B cell (primary cell): ENCODE measurements at places on chromosomes 2 and 18. TPM values are rescaled to one million over a fixed set of nuclear protein-coding genes. Genes with fewer than 3 reads are reported as not detected.

GRCh38 chr2:76985387-76986136 is 536.6 kb downstream of the LRRTM4 start:
- H3K4me1 ChIP-seq, result no peaks in the 10 kb centered on the region
- no peaks in the 10 kb centered on the region for H3K36me3 ChIP-seq
- no peak overlapping the region for H3K4me3 ChIP-seq
- H3K27ac ChIP-seq, result no peak overlapping the region
- no peak for DNase-seq

The MC4R gene
- total RNA-seq, result not detected in 2 replicates

The RGPD3 gene
- 0.37 and 0.44 TPM in 2 replicates for total RNA-seq

GRCh38 chr2:19312949-19313348 is 45.5 kb downstream of the OSR1 start:
- no peaks in the 10 kb centered on the region for H3K4me1 ChIP-seq
- H3K27me3 ChIP-seq, result no peaks in the 10 kb centered on the region
- DNase-seq, result no peak
- no peaks in the 10 kb centered on the region for H3K36me3 ChIP-seq

The GKN1 gene
- total RNA-seq, result not detected in 2 replicates

The IRS1 gene
- total RNA-seq, result 10.0 and 11.9 TPM in 2 replicates

GRCh38 chr2:20662308-20662937 is 4.5 kb upstream of the GDF7 start:
- no peak overlapping the region for H3K27ac ChIP-seq
- no peak overlapping the region for H3K4me3 ChIP-seq
- H3K27me3 ChIP-seq, result peaks cover 62% of the 10 kb centered on the region
- H3K4me1 ChIP-seq, result peaks cover 15% of the 10 kb centered on the region

DNA sequence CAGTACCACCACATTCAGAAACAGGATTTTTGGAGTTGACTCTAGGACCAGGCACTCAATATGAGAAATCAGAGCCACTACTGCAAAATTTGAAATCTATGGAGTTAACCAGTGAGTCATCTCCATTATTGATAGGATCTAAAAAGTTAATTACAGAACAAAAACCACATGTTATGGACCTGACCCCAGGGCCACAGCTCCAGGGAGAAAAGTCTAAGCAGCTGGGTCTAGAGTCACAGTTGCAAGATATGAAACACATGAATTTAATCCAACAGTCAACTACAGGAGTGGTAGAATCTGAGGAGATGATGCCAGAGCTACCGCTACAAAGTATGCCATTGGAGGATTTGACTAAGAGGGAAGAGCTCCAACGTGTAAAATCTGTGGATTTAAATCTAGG is 13.4 kb upstream of the ZNF512 start:
- no peak overlapping the region for H3K4me3 ChIP-seq
- H3K4me1 ChIP-seq, result no peaks in the 10 kb centered on the region
- no peak overlapping the region for H3K27ac ChIP-seq
- no peaks in the 10 kb centered on the region for H3K36me3 ChIP-seq
- no peaks in the 10 kb centered on the region for H3K27me3 ChIP-seq
- DNase-seq, result no peak

DNA sequence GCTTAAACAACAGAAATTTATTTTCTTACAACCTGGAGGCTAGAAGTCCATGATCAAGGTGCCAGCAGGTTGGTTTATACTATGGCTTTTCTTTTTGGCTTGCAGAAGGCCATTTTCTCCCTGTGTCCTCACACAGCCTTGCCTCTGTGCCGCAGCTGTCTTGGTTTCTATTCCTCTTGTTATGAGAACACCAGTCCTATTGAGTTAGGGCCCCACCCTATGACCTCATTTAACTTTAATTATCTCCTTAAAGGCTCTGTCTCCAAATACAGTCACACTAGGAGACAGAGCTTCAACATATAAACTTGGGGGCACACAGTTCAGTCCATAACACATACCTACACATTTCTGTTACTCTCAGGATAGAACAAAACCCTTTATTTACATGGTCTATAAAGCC is 17.3 kb upstream of the RHOB start:
- peaks cover 65% of the 10 kb centered on the region for H3K4me1 ChIP-seq
- H3K4me3 ChIP-seq, result no peak overlapping the region
- peak overlapping the region; percentile 64 for H3K27ac ChIP-seq
- peak; percentile 75 for DNase-seq

DNA sequence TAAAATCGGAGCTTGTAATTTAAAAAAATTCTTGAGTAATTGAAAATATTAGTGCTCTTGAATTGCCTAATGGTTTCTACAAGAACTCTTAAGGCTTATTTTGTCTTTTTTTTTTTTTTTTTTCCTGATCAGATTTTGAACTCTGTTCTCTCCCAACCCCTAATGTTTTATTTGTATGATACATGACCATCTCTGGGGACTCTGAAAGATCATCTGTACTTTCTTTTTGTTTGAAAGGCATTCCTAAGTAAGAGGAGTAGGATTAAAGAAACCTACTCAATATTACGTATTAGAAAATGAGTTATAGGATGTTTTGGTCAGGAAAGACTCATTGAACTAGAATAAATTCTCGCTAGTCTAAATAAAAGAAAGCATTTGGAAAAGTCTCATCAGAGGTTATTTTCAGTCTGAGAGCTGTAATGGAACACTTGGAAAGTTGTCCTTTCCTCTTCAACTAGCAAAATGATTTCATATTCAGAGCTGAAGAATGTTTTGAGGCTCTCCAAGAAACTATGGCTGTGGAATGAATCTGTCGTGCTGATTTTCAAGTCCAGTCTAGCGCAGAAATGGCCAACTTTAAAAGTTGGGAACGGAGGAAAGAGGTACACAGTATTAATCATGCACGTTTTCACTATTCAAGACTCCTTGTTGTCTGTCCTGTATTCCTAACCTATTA is 182.7 kb downstream of the PRPF40A start:
- no peaks in the 10 kb centered on the region for H3K36me3 ChIP-seq
- no peak overlapping the region for H3K27ac ChIP-seq
- no peak for DNase-seq
- no peaks in the 10 kb centered on the region for H3K27me3 ChIP-seq
- H3K4me3 ChIP-seq, result no peak overlapping the region

GRCh38 chr2:119435953-119436297 is 4.3 kb downstream of the TMEM37 start:
- H3K36me3 ChIP-seq, result no peaks in the 10 kb centered on the region
- H3K4me3 ChIP-seq, result no peak overlapping the region
- DNase-seq, result no peak
- peaks cover 20% of the 10 kb centered on the region for H3K27me3 ChIP-seq
- H3K4me1 ChIP-seq, result peaks cover 17% of the 10 kb centered on the region

GRCh38 chr2:225272173-225272572 is 127.3 kb upstream of the NYAP2 start:
- no peak overlapping the region for H3K4me3 ChIP-seq
- H3K27me3 ChIP-seq, result no peaks in the 10 kb centered on the region
- no peak overlapping the region for H3K27ac ChIP-seq
- DNase-seq, result no peak

DNA sequence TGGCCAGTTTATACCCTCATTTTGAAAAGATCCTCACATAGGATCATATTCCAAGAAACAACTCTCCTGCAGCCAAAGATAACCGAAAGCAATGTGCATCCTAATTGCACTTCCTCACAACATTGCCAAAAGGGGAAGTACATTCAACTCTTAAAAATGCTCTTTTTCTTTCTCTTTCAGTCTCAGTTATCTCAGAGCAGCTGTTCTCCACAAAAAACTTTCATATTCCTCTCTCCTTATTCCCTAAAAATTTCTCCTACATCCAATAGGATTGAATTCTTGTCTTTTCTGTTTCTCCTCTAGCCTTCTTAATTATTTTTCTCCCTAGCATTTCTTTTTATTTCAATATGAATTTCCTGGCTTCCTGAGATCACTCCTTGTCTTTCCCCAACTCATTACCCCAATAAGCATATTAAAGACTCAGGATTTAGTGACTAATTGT is 7.4 kb upstream of the VRK2 start:
- DNase-seq, result peak; percentile 73
- H3K27me3 ChIP-seq, result no peaks in the 10 kb centered on the region
- H3K4me3 ChIP-seq, result no peak overlapping the region
- no peaks in the 10 kb centered on the region for H3K36me3 ChIP-seq

DNA sequence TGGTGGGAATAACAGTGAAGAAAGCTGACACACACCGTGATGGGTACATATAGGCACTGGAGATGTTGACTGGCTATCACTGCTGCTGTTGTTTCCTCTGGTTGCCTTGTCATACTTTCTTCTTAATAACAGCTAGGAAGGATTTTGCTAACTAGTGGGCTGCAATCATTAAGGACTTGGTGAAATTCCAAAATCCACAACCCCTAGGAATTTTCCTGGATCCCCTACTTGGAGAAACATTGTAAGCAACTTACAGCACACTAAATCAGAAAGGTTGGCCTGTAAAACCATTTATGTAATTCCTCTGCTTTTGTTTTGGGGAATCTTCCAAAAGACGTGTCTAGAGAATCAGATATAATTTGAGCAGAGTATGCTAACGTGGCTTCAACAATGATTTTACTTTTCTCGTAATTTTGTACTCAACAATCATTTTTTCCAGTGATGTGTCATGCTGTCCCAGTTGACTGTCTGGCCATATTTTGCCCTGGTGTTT is 8.0 kb upstream of the COL3A1 start:
- DNase-seq, result no peak
- H3K27me3 ChIP-seq, result no peaks in the 10 kb centered on the region
- no peak overlapping the region for H3K27ac ChIP-seq
- H3K4me1 ChIP-seq, result no peaks in the 10 kb centered on the region

- no peaks in the 10 kb centered on the region for H3K27me3 ChIP-seq
- H3K27ac ChIP-seq, result no peak overlapping the region
- peaks cover 19% of the 10 kb centered on the region for H3K4me1 ChIP-seq
- H3K36me3 ChIP-seq, result no peaks in the 10 kb centered on the region
Measured at GRCh38 chr2:65620524-65620923, 188.1 kb upstream of the SPRED2 start.

DNA sequence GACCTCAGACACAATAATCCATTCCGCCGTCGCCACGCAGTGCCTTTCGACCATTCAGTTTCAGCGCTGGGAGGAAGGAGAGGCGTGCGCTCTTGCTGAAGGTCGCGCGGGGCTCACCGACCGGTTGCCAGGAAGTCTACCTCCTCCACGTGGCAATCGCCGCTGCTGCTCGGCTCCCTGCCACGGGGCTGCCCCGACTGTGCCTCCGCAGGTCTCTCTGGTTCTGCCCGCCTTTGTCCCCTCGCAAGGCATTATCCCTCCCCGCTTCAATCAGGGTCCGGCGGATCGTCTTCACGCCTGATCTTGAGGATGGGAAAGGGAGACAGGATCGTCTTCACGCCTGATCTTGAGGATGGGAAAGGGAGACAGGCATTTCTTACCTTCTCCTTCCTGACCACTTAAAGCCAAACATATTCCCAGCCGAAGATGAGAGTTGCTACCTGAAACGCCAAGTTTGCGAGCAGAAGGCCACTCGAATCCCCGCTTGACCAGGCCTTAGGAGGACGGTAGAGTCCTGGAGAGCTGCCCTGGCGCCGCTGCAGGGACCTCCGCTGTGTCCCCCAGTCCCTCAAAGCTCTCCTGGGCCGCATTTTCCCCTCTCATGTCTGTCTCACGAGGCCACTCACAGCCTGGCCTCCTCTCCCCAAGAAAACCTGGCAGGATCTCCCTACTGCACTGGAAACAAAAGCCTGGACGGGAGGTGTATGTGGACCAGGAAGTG is 4.3 kb upstream of the GPR45 start:
- H3K36me3 ChIP-seq, result no peaks in the 10 kb centered on the region
- no peaks in the 10 kb centered on the region for H3K27me3 ChIP-seq
- DNase-seq, result peak; percentile 24
- no peak overlapping the region for H3K27ac ChIP-seq
- peaks cover 12% of the 10 kb centered on the region for H3K4me1 ChIP-seq

The ANKRD44 gene
- total RNA-seq, result 450 and 457 TPM in 2 replicates
